ENCODE measurements at places on chromosomes 7 and 10.

DNA sequence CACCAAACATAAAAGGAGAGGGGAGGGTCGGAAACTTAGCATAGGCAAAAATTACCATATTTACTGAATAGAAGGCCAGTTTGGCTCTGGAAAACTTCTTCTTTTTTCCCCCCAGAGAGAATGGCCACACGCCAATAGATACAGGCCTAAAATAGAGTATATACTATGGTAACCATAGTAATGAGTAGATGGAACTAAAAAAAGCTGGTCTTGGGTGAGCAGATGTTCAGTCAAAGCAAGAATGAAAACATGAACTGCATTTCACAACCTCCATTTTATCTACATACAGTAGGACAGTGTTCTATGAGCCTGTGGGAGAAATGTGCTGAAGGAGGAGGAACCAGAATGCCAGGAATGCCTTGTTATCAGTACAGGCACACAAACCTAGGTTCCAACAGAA is 141.7 kb upstream of the SEMA3A start:
- DNase-seq: no peak

DNA sequence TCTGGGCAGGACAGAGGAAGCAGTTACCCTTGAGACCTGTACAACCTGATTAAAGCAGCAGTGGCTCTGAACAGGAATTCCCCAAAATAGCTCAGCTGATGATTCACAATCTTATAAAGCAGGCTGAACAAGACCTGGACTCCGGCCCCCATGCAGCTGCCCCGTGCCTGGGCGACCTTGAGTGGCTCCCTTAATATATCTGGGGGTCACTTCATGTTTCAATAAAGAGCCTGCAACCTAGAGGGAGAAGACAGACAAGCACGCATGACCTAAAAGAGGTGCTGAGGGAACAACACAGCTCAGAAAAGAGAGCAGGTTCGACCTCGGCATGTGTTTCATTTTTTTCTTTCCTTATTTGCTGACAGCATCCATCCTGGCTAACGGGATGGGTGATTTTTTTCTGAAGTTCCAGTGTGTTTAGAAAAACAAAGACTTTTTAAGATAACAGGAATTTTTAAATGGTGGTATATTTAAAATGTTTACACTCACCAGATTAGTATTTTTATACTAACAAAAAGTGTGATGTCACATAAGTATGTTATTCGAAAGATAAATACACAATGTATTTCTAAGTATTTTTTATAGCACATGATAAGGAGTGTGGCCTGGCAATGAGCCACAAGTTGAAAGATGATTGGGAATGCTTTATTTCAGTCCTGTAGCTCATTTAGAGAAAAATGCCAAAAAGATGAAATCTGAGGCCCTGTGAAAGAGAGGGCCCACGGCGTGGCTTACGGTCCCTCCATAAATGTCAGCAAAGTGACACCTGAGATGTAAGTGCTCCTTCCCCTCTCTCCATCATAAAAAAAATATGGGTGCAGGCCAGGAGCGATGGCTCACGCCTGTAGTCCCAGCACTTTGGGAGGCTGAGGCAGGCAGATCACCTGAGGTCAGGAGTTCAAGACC is 161.3 kb downstream of the SLIT1 start:
- DNase-seq: no peak

DNA sequence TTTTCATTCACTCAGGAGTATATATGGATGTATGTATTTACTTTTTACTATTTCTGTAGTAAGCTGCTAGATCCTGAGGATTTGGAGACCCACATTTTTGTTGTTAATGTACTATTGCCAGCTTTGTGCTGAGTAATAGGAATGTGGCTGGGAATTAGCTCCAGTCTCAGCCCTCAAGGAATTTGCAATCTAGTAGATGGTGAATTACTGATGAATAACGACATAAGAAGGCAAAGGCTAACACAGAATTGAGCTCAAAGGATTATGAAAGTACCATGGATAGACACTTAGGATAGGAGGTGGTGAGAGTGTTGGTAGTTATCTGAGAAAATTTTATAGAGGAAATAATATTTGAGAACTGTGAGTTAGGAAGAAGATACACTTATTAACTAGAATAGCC is 19.9 kb downstream of the CASD1 start:
- DNase-seq: no peak

DNA sequence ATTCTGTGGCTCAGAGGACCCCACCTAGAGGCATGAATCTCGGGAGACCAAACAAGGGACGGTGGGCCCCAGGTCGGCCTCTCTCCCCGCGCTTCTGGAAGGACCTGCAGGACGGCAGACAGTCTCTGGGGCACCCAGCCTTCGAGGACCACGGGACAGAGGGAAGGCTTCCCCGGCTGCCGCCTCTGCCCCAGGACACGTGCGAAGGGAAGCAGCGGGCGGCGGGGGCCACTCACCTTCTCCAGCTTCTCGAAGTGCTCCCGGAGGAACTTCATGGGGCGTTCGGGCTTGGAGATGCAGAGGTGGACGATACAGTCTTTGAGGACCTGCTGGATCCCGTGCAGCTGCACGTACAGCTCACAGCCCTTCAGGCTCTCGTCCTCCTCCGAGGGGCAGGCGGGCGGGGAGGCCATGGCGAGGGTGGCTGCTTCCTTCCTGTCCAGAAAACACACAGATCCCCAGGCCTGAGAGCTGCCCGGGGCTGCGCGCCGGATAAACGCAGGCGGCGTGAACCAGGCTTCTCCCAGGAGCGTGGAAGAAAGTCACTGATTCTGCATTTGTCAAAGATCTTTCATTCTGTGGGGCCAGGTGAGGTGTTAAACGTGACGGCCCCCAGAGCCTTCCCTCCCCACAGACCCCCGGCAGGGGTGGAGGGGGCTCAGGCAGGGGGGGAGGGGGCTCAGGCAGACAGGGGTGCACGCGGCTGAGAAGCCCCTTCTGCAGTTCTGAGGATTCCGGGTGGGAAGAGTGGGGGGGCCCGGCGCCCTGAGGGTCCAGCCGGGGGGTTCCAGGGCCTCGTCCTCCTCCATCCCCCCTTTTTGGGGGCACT is 15.2 kb upstream of the DNAAF5 start:
- no peak for DNase-seq

DNA sequence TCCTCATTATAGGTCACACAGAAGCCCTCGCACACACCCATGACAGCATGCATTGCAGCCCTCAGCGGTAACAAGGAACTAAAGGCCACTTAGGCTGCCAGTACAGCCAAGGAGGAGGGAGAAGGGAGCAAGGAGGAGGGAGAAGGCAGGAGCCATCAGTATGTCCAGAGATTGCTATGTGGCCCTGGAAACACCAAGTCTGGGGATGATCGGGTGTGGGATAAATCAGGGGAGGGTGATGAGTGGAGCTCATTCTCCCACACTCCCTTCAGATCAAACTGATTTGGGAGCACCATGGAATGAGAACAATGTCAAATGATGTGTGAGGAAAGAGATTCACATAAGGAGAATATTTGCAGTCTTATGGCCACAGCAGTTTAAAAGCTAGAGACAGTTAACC is 350.9 kb downstream of the TNS3 start:
- DNase-seq: no peak

Data from activated T-cell treated with anti-CD3 and anti-CD28 coated beads for 4 hours (primary cell).